ENCODE measurements at places on chromosomes 11 and 22.

DNA sequence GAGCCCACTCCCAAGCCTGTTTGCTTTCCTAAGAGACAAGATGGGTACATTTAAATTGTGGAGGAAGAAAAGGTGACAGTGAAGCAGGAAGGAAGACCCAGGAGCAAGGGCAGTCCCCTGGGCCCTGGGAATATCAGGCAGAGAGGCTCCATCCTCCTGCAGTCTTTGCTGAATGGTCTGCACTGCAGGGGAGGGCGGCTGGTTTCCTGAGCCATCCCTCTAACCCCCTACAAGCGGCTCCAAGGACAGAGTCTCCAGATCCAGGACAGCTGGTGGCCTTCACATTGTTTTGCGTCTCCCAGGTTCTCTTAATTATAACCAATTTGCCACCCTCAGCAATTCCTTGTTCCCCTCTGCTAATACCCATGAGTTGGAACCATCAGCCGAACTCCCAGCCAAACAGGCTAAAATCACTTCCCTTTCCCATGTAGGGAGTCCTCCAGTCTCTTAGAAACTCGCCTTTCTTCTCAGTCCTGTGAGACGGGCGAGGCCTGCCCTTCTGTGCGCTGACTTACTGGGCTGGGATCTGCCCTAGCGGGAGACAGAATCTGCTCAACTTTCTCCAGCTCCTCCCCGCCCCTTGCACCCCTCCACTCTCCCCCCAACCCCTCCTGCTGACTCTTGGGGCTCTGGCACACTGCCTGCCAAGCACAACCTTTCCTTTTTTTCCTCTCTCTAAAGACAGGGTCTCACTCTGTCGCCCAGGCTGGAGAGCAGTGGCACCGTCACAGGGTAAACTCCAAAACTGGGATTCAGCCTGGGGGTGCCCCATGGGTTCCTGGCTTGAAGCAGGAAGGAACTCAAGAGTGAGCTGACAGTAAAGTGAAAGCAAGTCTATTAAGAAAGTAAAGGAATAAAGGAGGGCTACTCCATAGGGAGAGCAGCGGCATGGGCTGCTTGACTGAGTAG is 53.4 kb upstream of the EMID1 start:
- no peak for DNase-seq

DNA sequence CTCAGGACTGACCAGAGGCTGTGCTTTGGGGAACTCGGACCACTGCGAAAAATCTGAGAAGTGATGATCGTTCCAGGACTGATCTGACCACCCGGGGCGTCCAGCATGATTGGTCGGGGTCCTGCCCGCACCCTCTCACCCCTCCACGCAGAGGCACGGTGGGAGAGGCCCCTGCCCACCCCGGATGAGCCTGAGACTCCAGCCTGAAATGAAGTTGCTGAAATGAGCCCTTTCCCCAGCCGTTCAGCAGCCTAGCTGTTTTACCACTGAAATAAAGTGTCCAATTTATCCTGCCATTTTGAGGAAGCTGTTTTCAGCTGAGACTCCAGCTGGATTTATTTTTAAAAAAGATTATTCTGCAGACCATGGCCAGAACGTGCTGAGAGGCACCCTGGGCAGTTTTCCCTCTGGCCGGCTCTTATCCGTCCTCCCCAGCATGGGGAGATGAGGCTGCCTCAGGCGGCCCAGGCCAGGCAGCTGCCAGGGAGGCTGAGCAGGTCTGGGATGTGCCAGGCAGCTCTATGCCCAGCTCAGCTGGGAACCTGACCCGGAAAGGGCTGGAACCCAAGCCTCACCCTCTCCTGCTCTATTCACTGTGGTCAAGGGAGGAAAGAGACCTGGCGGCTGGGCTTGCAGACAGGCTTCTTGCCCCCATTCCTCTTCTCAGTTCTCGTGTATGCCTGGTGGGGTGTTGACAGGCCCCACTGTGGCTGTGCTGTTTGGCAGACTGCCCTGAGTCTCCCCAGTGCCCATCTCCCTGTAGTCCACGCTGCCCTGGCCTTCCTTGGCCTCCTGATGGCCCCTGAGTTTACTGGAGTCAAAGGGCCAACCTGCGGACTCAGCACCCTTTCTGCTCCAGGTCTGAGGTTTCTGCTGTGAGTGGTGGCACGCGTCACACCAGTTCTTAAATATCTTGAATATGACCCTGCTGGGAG is 161.0 kb upstream of the B3GAT1 start:
- no peak for DNase-seq

GRCh38 chr11:35876786-35877185 is 67.1 kb upstream of the LDLRAD3 start:
- no peak for DNase-seq

DNA sequence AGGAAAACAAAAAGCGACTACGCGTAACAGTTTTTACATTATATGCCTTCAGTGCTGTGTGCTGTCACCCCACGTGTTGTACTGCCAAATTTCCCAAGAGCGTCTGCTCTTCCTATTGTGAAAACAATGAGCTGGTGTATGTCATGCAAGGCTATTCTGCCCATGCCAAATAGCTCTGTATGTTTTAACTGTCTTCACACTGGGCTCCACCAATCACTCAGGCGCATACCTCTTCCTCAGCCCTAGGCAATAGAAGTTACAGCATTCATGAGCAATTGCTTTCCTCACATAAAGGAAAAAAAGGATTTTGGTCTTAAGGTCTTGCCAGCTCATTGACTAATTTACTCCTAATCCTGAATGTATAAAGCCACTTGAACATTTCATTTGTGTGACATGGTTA is 606.8 kb downstream of the NTM start:
- DNase-seq, result no peak

- no peak for DNase-seq
Measured at GRCh38 chr22:24319451-24319850, 48.8 kb downstream of the SPECC1L start.

DNA sequence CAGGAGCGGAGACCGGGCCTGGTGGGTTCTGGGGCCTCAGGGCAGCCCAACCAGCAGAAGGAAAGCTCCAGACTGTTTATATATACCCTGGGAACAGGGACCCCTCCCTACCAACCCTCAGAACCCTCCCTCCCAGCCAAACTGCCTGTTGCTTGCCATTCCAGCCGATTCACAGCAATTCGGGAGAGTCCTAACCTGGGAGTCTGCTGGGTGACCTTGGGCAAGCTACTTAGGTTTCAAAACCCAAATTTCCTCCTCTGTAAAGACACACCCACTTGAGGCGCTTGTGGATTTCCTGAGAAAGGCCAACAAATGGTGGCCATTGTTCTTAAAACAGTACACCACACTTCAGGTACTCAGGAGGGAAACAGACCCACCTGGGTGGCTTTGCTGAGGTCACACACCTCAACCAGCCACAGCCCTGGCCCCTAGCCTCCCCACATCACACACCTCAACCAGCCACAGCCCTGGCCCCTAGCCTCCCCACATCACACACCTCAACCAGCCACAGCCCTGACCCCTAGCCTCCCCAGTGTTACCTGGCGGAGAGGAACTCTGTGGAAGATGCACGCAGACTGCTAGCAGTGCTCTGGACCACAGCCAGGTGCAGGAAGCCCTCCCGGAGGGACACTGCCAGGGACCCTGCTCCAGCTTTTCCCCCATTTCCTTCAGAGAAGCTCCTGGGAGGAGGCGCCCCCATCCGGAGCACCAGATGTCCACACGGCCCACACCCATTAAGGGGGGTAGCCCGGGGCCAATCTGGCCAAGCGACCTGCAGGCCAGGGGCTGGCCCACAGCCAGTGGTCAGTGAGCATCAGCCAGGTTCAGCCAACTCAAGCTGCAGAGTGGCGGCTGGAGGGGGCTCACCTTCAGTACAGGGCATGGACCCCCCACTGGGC is 6.2 kb downstream of the SHISA8 start:
- DNase-seq, result no peak

- DNase-seq, result no peak
Measured at GRCh38 chr22:23842599-23842998, 3.8 kb upstream of the DERL3 start.

Data from bone marrow (tissue), 2 donors.